ENCODE measurements at places on chromosomes 7 and 10.

GRCh38 chr10:110864662-110865140 is 7.0 kb upstream of the PDCD4 start:
- DNase-seq, result peak; percentile 87

DNA sequence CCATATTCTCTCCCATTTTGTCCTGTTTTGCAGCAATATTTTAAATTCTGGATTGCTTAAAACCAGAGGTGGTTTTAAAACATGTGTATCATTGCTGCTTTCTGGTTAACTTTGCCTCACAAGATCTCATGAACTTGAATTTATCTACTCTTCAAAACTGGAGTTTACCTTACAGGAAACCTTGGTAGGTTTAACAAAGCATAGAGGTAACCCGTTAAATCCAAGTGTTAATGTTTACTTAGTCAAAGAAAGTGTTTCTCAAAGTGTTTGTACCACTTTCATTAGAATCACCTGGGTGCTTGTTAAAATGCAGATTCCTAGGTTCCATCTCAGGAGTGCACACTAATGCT is 44.0 kb upstream of the VDAC2 start:
- DNase-seq, result peak; percentile 12

- no peak for DNase-seq
These were observed 177.1 kb upstream of the CTBP2 start for GRCh38 chr10:125337510-125337909.

DNA sequence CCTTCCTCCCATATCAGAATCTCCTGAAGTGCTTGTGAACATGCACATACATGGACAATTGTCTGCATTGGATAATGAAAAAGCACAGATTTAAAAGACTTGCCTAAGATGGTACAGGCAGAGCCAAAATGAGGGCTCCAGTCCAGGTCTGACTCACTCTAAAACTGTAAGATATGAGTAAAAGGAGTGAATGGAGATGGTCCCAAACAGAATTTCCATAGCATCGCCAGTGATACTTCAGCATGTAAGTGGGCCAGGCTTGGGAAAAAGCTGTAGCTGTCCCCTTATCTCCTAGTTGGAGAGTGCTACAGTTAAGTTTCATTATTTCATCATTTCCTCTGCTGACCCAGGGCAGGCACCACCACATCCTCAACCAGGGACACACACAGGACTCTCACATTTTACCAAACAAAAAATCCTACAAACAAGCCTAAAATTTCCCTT is 26.4 kb upstream of the IL6 start:
- no peak for DNase-seq

- DNase-seq, result no peak
These were observed 51.3 kb upstream of the PIK3CG start for GRCh38 chr7:106813705-106814305.

DNA sequence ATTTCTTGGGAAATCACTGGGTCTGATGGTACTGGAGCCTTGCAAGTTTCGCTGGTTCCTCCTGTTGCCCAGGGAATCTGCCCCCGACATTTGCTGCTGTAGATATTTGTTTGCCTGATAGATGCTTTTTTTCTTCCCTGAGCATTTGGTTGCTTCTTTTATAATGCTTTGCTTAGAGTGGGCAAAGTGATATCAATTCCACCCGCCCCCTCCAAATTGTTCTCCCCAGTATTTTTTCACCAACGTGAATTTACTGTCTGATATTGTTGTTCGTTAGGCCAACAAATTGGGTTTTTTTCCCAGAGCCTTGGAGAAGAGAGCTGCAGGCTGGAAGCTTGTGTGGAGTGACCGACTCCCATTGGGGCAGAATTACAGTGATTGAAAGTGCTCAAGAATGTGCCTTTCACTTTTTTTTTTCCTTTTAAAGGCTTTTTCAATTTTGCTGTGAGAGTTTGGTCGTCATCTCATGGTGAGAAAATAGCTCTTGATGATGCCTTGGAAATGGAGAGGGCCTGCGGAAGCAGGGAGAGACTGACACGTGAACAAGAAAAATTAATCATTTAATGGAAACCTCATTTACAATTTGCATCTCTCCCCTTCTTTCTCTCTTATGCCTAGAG is 2.5 kb downstream of the GRK5 start:
- no peak for DNase-seq

- DNase-seq, result no peak
These were observed 72.6 kb downstream of the FAM53B start for GRCh38 chr10:124671486-124672075.

DNA sequence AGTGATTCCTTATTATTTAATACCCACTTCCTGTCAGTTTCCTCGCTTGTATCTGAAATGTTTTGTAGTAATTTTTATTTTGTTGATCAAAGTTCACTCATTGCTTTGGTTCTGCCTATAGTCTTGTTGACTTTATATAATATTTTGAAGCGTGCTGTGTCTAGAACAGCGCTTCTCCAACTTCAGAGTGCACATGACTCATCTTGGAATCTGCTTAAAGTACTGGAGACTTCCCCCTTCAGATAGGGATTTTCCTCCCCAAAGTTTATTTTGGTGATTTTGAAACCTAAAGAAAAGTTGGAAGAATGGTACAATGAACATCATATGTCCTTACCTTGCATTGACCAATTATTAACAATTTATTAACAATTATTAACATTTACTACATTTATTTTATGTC is 5.8 kb downstream of the COMTD1 start:
- no peak for DNase-seq
